ENCODE measurements at places on chromosomes 1 and 21.

- no peaks in the 10 kb centered on the region for H3K36me3 ChIP-seq
- peak overlapping the region; percentile 68 for H3K27ac ChIP-seq
- H3K4me3 ChIP-seq, result no peak overlapping the region
- no peaks in the 10 kb centered on the region for H3K27me3 ChIP-seq
- peaks cover 37% of the 10 kb centered on the region for H3K4me1 ChIP-seq
Measured at GRCh38 chr1:113146242-113147072, 73.5 kb downstream of the LRIG2 start.

DNA sequence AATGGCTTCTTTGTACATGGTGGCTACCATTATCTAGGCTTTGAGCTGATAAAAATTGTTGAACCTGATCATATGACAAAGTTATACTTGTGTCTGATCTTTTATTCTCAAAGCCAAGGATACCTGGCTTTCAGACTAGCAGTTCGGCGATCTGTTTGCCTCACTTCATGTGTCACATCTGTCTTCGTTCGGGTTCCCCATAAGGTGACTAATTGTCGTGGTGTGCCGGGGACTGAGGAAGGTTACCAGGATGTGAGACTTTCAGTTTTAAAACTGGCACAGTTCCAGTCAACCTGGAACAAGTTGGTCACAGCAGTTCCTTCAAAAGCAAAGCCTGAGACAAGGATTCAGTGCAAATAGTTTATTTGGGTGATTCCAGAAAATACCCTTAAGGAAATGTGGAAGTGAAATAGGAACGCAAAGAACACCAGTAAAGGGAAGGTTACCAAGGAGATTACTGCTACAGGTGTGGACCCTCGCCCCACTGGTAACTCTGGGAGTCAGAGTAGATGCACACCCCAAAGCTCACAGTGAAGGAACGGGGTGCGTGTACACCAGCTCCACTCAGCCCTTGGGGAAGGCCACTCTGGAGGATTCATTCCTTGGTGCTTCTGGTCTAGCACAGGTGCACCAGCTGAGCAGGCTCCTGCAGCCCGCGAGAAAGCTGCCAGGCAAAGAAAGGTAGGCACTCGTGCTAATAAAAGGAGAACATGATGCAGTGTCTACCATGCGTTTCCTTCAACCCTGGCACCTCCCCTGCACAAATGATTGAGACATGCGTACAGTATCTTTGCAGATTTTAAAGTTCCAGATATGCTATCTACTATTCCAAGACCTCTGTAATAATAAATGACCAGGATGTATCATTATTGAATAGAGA is 69.0 kb downstream of the VWA5B1 start:
- no peak overlapping the region for H3K4me3 ChIP-seq
- peaks cover 13% of the 10 kb centered on the region for H3K4me1 ChIP-seq
- no peak overlapping the region for H3K27ac ChIP-seq
- no peaks in the 10 kb centered on the region for H3K36me3 ChIP-seq

DNA sequence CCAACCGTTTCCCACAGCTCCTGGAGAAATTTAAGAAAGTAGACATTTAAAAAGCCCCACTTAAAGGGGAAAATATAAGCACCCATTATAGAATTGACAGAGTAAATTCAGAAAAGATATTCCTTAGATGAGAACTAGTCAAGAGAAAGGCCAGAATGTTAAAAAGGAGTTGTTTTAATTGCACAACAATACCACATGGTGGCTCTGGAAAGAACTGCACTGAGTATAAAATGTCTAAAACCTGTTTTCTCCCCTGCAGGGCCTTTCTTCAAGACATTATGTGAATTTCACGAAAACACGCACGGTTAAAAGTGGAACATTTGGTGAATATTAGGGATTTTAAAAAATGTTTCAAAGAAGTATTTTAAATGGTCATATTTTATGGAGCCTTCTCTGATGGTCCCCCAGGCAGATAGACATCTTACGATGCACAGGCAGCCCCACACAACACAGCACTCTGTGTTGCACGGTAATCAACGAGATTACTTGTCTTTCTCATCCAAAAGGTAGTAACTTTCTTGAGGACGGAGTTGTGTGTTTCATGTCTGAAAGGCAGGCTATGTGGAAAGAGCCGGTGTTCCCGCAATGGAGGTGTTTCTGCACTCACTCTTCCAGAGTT is 101.9 kb downstream of the PRRX1 start:
- peaks cover 9% of the 10 kb centered on the region for H3K27me3 ChIP-seq
- no peak overlapping the region for H3K27ac ChIP-seq
- no peak for DNase-seq
- no peaks in the 10 kb centered on the region for H3K36me3 ChIP-seq
- no peaks in the 10 kb centered on the region for H3K4me1 ChIP-seq
- no peak overlapping the region for H3K4me3 ChIP-seq

DNA sequence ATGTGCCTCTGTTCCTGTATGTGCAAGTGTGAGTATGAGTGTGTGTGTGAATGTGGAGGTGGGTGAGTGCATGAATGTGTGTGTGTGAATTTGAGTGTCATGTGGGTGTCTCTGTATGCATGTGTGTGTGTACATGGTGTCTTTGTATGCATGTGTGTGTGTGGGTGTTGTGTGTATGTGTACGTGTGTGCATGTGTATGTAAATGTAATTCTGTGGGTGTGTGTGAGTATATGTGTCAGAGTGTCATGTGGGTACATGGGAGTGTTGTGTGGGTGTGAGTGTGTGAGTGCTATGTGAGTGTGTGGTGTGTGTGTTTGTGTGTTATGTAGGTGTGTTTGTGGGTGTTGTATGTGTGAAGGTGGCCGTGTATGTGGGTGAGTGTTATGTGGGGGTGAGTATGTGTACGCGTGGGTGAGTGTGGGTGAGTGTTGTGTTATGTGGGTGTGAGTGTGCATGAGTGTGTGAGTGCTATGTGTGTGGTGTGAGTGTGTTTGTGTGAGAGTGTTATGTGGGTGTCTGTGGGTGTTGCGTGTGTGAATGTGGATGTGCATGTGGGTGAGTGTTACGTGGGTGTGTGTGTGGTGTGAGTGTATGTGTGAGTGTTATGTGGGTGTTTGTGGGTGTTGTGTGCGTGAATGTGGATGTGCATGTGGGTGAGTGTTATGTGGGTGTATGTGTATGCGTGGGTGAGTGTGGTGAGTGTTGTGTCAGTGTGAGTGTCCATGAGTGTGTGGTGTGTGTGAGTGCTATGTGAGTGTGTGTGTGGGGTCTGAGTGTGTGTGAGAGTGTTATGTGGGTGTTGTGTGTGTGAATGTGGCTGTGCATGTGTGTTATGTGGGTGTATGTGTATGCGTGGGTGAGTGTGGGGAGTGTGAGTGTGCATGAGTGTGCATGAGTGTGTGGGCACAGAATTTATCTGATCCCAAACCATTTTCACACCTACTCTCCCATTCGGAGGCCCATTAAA is 36.6 kb upstream of the NID1 start:
- H3K4me3 ChIP-seq, result no peak overlapping the region
- H3K27ac ChIP-seq, result no peak overlapping the region
- peaks cover 3% of the 10 kb centered on the region for H3K27me3 ChIP-seq
- peaks cover 3% of the 10 kb centered on the region for H3K4me1 ChIP-seq
- peaks cover 4% of the 10 kb centered on the region for H3K36me3 ChIP-seq
- no peak for DNase-seq

- no peak overlapping the region for H3K4me3 ChIP-seq
- DNase-seq, result no peak
- peaks cover 28% of the 10 kb centered on the region for H3K4me1 ChIP-seq
- no peaks in the 10 kb centered on the region for H3K27me3 ChIP-seq
- H3K27ac ChIP-seq, result peak overlapping the region; percentile 90
Measured at GRCh38 chr21:46029186-46029924, 47.8 kb downstream of the COL6A1 start.

DNA sequence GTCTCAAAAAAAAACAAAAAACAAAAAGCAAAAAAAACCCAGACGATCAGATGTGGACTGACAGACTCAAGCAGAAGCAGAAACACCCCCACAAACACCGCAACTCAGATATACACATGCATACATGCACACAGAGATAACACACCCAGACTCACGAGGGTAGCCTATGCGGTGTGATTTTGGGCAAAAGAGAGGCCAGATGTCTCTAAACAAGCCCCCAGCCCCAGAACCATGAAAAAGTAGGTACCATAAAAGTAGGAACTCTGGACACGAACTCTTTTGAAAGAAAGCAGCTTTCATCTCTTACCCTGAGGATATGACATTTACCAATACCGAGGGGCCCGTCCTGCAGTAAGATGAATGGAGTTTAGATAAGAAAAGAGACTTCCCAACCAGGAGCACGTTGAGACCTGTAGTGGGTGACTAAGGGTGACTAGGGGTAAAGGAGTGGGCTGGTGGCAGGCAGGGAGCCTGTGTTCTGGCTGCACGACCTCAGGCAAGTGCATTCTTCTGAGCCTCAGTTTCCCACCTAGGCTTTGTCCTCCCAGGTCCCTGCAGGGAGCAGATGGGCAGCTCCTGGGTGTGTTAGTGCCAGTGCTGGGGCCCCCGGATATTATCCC is 1.5 kb upstream of the TINAGL1 start:
- H3K36me3 ChIP-seq, result no peaks in the 10 kb centered on the region
- no peak overlapping the region for H3K4me3 ChIP-seq
- no peak for DNase-seq
- H3K27me3 ChIP-seq, result no peaks in the 10 kb centered on the region
- peak overlapping the region; percentile 95 for H3K27ac ChIP-seq

DNA sequence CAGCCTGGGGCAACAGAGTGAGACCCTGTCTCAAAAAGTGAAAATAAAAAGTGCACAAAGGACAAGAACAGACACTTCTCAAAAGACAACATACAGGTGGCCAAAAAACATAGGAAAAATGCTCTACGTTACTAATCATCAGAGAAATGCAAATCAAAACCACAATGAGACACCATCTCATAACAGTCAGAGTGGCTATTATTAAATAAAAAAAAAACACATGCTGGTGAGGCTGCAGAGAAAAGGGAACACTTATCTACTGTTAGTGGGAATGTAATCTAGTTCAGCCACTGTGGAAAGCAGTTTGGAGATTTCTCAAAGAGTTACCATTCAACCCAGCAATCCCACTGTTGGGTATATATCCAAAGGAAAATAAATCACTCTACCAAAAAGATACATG is 173.2 kb downstream of the SMYD3 start:
- H3K27me3 ChIP-seq, result no peaks in the 10 kb centered on the region
- no peak overlapping the region for H3K27ac ChIP-seq
- H3K36me3 ChIP-seq, result peaks cover 7% of the 10 kb centered on the region
- DNase-seq, result no peak

- no peak overlapping the region for H3K27ac ChIP-seq
- peaks cover 8% of the 10 kb centered on the region for H3K4me1 ChIP-seq
- no peaks in the 10 kb centered on the region for H3K27me3 ChIP-seq
Measured at GRCh38 chr1:243213045-243213787, 41.9 kb downstream of the CEP170 start.

DNA sequence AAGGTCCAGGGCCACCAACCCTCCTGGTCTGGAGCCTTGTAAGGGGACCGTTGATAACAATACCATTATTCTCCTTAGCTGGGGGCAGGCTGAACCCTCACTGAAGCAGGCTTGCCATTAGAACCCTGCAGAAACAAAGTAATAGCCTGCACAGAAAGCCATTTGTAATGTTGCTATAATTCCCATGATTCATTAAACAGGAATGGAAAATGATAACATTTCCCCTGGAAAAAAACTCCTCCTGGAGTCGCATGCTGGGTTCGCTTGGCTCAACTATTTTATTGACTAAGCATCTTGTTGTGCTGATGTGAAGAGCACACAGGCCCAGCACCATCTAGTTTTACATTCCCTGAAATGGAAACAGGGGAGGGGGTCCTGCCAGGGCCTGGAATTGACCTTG is 155.6 kb upstream of the CSF3R start:
- no peaks in the 10 kb centered on the region for H3K4me1 ChIP-seq
- no peaks in the 10 kb centered on the region for H3K36me3 ChIP-seq
- DNase-seq, result no peak
- no peak overlapping the region for H3K27ac ChIP-seq
- H3K27me3 ChIP-seq, result peaks cover 42% of the 10 kb centered on the region

DNA sequence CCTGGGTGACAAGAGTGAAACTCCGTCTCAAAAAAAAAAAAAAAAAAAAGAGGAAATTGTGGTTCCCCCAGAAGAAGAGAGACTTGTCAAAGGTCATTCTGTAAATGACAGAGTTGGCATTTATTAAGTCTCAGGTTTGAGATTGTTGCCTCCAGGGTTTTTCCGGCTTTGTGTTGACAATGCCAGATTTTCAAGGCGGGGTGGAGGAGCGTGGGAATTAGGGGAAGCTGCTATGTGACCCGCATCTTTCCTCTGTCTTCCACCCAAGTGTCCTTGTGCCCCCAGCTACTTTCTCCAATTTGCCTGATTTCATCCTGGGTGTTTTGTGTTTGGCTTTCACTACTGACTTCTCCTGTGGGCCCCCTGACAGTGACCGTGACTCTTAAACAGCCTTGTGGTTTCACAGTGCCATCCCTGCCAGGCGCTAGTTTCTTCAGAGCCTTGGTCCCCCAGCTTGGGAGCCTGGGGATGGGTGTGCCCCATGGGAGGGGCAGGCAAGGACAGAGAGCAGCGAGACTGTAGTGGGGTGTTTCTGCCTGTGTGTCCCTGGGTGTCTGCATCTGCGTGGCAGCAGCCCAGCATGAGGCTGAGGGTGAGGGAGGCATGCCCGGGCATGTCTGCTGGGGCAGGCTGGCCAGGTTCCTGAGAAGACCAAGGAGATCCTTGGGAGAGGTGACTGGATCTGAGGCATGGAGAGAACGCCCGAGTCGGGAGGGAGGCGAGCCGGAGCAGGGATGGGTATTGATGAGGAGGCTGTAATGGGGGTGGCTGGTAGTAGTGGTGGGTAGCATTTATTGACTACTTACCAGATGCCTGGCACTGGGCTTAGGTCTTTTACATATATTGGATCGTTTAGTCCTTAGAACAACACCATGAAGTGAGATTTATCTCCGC is 46.3 kb downstream of the IER5 start:
- H3K27me3 ChIP-seq, result no peaks in the 10 kb centered on the region
- H3K4me1 ChIP-seq, result peaks cover 19% of the 10 kb centered on the region
- H3K4me3 ChIP-seq, result no peak overlapping the region
- no peaks in the 10 kb centered on the region for H3K36me3 ChIP-seq
- peak overlapping the region; percentile 86 for H3K27ac ChIP-seq

DNA sequence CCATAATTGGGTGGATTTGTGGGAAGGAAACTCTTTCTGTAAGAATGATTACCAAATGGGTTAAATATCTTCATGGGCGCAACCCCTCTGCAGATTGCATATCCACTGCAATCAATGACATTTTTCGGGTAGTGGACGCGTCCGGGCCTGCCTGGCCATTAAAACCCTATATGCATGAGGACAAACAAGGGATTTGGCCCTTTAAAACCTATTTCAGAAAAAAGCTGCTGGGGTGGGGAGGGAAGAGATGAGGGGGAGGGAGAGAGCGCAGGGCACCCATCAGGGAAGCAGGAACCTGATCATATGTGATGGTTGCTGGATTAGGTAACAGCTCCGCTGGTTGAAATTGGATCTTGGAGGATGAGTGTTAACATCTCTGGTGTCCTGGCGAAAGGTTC is 228.8 kb downstream of the PBX1 start:
- peaks cover 9% of the 10 kb centered on the region for H3K36me3 ChIP-seq
- peaks cover 90% of the 10 kb centered on the region for H3K4me1 ChIP-seq
- peak overlapping the region; percentile 52 for H3K4me3 ChIP-seq
- DNase-seq, result no peak

GRCh38 chr1:99218999-99219398 is 45.3 kb upstream of the PLPPR4 start:
- H3K27me3 ChIP-seq, result no peaks in the 10 kb centered on the region
- peak overlapping the region; percentile 24 for H3K27ac ChIP-seq
- peaks cover 8% of the 10 kb centered on the region for H3K4me1 ChIP-seq
- no peaks in the 10 kb centered on the region for H3K36me3 ChIP-seq
